ENCODE measurements at places on chromosomes 5 and 9.

DNA sequence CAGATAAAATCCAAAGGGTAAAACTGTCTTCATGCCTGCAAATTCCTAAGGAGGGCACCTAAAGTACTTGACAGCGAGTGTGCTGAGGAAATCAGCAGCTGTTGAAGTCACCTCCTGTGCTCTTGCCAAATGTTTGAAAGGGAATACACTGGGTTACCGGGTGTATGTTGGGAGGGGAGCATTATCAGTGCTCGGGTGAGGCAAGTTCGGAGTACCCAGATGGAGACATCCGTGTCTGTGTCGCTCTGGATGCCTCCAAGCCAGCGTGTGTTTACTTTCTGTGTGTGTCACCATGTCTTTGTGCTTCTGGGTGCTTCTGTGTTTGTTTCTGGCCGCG lies 727 bp upstream of the ADRB2 start:
- no peak for DNase-seq

DNA sequence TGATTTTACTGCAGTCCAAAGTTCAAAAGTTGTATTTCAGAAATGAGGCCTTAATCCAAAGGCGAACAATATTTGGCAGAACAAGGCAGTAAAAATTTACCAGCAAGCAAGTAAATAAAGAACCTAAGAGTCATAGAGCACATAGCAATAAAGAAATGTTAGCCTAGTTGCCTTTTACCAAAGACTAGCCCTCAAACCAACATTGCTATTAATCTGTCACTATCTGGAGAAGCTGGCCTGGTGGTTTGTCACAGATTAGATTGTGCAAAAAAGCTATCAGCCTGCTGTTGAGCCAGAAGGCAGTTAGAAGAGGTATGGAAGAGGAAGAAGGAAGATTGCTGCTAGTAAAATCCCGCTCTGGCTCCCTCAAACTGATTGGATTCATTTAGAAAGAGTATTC lies 304.7 kb upstream of the KLF4 start:
- DNase-seq = no peak

- no peak for DNase-seq
Observed at GRCh38 chr9:6902423-6902822, 144.7 kb downstream of the KDM4C start.

DNA sequence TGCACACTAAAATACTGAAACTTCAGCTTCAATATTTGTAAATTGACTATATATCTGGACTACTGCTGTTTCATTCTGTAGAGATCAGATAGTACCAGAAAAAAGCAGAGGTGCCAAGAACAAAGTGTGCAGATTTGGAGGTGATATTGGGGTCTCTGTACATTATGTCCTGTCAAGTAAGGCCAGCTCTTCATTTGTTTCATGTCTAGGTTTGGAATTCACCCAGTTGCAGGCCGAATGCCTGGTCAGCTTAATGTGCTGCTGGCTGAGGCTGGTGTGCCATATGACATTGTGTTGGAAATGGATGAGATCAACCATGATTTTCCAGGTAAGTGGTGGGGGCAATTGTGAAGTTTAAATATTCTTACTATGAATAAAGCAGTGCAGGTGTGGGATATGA lies 96.9 kb downstream of the NNT start:
- no peak for DNase-seq

- no peak for DNase-seq
Observed at GRCh38 chr5:118726891-118727290, 261.5 kb downstream of the DTWD2 start.

DNA sequence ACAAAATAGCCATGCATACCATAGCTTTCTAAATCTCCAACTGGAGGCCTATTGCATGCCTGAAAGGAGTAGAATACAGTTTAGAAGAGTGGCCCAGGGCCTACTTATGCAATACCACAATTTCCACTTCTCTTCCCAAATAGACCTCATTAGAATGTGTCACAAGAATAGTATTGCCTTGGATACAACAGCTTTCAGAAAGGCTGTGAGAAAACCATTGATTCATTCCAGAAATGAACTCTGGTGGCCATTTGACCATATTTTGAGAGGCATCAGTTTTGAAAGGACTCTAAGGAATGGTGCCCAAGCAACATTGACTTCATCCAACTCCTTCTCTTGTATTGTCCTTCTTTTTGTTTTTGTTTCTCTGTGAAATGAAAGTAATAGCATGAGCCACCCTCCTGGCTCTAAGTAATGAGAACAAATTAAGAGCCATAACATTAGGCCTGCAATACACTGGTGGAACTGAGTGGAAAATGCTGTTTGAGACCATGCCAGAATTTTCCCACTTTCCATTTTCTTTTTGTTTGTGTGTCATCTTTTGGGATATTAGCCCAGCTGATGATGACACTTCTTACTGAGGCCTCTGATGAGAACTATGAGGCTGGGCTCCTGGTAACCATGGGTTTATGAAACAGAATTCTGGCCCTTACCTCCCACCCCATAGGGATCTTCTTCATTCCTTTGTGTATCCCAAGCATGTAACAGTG lies 90.2 kb downstream of the TMEM174 start:
- no peak for DNase-seq

DNA sequence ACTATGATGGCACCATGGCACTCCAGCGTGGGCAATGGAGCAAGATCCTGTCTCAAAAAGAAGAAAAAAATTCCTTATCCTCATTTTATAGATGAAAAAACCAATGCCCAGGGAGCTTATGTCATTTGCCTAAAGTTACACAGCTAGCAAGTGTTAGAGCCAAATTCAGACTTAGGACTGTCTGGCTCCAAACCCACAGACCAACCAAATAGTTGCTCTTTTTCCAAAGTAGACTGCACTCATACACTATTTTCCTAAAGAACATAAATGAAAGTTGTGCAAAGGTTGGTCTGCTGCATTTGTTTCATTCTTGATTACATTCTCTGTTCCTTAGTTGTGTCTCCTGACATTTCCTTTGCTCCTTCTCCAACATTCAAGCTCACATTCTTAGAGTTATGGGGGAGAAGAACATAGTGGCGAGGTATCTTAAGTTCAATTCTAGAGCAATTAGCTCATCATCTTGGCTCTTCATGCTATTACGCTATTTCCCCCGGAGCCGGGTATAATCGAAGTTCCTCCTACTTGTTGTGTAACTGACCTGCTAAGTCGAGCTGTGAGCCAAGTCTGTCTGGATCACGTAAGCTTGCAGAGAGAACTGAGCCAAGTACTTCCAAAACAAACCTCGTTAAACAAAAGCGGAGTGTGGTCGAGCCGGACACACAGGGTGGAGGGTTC lies 138.3 kb downstream of the RFK start:
- DNase-seq = no peak

Measured in posterior cingulate gyrus (tissue), 11 donors.